Naive thymus-derived CD4-positive, alpha-beta T cell (primary cell): ENCODE measurements at places on chromosomes 3 and 15. TPM values are rescaled to one million over a fixed set of nuclear protein-coding genes. Genes with fewer than 3 reads are reported as not detected.

GRCh38 chr3:186342197-186342596, 19.8 kb downstream of the DGKG start:
- no peak for DNase-seq

DNA sequence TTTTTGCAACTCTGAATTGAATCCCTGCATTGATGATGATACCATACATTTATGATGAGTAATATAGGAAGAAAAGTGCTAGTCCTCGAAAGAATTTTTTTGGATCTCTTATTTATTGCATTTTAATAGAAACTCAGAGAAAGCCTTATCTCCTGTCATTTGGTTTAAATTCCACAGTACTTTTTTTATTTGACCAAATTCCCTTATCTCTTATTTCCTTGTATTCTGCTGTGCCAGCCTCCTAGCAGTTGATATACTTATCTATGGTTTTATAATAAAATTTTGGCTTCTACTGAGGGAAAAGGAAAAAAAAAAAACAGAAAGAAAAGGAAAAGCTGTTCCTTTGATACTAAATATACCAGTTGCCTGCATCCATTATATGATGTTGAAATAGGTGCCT, 535.1 kb upstream of the NR2F2 start:
- no peak for DNase-seq

GRCh38 chr3:179558742-179559364, 3.9 kb upstream of the ACTL6A start:
- DNase-seq = no peak

- no peak for DNase-seq
Observed at GRCh38 chr15:67575039-67575502, 32.6 kb downstream of the MAP2K5 start.

DNA sequence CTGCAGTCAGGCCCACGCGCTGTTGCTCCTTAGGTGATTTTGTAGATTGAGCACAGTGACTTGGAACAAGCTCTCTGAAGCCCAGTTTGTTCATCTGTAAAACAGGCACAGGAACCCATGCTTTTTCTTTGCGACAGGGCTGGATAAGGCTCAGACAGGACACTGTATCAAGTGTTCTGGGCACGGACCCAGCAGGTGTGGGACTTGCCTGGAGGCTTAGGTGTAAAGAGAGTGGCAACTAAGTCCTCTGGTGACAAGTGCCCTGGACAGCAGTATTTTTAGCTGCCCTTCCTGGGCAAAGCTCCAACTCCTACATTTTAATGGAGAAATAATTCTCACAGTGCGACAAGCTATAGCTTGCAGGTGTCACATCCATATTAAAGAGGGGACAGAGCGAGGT, 32.2 kb downstream of the CD276 start:
- DNase-seq = no peak

DNA sequence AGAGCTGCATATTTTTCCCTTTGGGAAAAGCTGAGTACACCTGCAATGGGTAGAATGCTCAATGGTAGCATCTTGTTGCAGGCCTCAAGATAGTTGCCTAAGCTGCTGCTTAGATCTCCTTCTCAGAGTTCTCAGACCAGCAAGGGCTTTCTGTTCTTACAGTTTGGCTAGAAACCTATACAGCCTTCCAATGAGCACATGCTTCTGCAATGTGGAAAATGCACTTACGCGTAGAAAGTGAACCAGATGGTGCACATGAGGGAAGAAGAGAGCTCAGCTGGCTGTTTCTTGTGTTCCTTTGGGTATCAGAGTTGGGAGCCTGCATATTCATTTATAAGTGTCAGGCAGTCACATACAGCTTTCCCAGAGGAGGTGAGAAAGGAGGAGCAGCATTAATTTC, 136.4 kb downstream of the B3GALNT1 start:
- DNase-seq = no peak

- DNase-seq = no peak
Observed at GRCh38 chr3:48990636-48991469, 812 bp downstream of the P4HTM start.

GRCh38 chr15:67685008-67685599, 140.2 kb upstream of the SKOR1 start:
- DNase-seq = no peak

DNA sequence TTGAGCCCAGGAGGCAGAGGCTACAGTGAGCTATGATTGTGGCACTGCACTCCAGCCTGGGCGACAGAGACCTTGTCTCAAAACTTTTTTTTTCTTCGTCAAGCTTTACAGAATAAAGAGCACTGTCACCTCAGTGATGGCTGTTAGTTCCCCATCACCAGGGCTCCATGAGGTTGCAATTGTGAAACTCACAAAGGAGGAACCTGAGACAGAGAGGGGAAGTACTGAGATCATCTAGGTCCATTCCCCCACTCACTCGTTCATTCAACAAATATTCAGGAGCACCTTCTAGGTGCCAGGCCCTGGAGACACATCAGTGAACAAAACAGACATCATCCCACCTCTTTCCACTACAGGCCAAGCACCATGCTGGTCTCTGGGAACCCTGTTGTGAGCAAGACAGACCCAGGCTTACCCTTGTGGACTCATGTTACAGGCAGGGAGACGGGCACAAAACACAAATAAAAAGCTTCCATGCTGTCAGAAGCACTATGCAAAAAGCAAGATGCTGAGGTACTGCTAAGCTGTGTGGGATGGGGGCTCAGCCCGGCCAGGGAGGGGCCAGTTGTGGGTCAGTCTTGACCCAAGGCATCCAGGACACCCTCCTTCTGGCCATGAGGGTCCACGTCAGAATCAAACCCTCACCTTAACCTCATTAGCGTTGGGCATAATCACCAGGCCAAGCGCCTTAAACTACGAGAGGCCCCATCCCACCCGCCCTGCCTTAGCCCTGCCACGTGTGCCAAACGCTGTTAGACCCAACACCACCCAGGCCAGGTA, 2.1 kb upstream of the RHO start:
- DNase-seq = no peak

GOLGA8O gene
- total RNA-seq = 4.4 and 4.5 TPM in 2 replicates

TMEM158 gene
- 0.96 TPM for total RNA-seq

ARRDC4 gene
- total RNA-seq = 1.1 TPM in 2 replicates
